ENCODE measurements at places on chromosomes 4 and X. TPM values are rescaled to one million over a fixed set of nuclear protein-coding genes. Genes with fewer than 3 reads are reported as not detected.

Gene ZIC3
- not detected for total RNA-seq

Gene CCSER1
- 26.8 TPM for total RNA-seq

- no peak overlapping the region for H3K4me3 ChIP-seq
- no peaks in the 10 kb centered on the region for H3K27me3 ChIP-seq
- H3K36me3 ChIP-seq: no peaks in the 10 kb centered on the region
- no peak overlapping the region for H3K27ac ChIP-seq
- no peak for DNase-seq
- no peaks in the 10 kb centered on the region for H3K4me1 ChIP-seq
Measured at GRCh38 chrX:9860826-9861225, 74.6 kb downstream of the SHROOM2 start.

DNA sequence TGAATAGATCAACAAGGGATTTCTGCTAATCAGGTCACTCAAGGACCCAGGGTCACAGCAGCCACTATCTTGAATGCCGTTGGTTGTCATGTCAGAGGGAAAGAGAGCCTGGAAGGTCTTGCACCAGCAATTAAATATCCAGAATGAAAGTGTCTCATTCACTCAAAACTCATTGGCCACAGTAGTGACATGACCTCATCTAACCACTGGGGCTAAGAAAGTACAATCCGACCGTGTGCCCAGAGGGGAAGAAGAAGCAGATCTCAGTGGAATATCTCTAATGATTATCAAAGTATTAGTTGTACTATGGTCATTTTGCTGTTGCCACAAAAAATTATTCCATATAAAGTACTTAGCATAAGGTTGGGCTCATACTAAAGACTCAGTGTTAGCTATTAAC, 210.0 kb downstream of the QDPR start:
- no peaks in the 10 kb centered on the region for H3K27me3 ChIP-seq
- H3K36me3 ChIP-seq: no peaks in the 10 kb centered on the region
- no peak overlapping the region for H3K27ac ChIP-seq
- no peak for DNase-seq
- H3K4me1 ChIP-seq: no peaks in the 10 kb centered on the region

GRCh38 chrX:78307665-78308064, 19.7 kb downstream of the CYSLTR1 start:
- DNase-seq: no peak
- no peaks in the 10 kb centered on the region for H3K27me3 ChIP-seq
- H3K36me3 ChIP-seq: no peaks in the 10 kb centered on the region
- H3K4me1 ChIP-seq: no peaks in the 10 kb centered on the region
- no peak overlapping the region for H3K27ac ChIP-seq
